NT2/D1 (cell line): ENCODE measurements at places on chromosomes 16 and 17.

GRCh38 chr17:48095611-48096010 is 5.7 kb downstream of the CBX1 start:
- DNase-seq, result no peak

DNA sequence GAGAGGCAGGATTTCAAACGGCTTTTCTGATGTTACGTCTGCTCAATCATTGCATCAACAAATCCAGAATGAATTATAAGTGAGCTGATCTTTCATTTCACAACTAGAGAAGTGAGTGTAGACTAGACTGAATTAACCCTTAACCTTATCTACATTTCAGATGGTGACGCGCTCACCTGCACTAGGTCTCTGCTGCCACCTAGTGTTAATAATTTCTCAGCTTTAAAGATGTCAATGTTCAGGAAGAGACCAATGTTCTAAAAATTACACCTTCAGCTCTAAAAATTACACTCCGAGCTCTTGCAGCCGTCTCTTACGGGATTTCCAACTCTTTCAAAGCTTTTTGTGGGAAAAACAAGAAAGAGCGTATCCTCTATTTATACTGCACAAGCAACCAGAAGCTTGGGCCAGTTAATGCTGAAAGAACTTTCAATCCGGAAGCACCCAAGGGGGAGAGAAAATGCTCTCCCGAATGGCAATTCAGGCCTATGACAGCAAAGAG is 88.2 kb upstream of the FA2H start:
- no peak for DNase-seq

- DNase-seq, result no peak
These were observed 901 bp upstream of the HEATR6 start for GRCh38 chr17:60079401-60080243.

DNA sequence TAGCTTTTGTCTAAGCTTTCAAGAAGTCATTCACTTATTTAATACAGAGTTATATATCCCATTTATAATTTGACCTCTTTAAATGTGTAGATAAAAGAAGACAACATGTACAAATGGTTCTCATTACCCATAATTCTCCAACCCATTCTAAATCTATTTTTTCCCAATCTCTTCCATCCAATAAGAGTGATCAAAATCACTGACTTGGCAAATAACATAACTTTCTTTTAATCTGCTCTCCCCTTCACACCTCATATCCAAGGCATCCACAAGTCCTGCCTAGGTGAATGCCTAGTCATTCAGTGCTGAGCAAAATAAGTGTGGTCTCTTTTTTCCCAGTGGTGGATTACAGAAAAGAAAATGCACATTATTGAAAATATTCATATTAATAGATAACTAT is 1231.1 kb downstream of the CDH11 start:
- DNase-seq, result no peak

DNA sequence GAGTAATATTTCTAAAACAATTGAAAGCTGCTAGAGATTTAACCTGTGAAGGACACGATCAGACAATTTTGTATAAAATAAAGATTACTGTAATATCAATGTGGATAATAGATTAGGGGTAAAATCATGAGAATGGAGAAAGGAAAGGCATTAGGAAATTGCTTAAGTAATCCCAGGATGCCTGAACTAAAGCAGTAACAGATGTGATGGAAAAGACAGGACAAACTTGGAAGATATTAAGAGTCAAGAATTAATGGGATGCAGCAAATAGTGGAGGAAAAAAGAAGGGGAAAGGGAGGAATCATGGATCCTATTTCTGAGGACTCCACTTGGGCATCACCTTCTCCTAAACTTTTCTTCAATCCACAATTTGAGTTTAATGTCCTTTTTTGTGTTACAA is 437.1 kb upstream of the PMFBP1 start:
- DNase-seq, result no peak

DNA sequence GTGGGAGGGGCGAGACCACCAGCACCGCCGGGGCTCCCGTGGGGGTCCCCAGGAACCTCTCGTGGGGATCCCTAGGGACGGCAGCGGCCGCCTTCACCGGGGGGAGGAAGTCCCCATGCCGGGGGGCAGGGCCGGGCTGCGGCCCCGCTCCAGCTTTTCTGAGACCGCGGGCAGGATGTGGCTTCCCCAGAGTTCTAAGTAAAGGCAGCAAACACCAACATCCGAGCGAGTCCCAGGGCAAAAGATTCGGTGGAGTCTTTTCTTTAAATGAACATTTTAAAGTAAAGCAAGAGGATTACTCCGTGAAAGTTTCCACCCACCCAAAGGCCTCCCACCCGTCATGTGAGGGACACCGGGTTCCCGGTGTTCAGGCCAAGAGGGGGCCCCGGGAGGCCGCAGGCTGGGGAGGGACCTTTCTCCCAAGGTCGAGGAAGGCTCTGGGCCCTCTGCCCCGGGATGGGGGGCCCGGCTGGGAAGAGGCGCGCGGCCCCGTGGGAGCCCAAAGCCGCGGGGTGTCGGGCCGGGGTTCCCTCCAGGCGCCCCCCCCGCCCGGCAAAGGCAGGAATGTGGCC is 137.2 kb upstream of the RPH3AL start:
- DNase-seq, result no peak

DNA sequence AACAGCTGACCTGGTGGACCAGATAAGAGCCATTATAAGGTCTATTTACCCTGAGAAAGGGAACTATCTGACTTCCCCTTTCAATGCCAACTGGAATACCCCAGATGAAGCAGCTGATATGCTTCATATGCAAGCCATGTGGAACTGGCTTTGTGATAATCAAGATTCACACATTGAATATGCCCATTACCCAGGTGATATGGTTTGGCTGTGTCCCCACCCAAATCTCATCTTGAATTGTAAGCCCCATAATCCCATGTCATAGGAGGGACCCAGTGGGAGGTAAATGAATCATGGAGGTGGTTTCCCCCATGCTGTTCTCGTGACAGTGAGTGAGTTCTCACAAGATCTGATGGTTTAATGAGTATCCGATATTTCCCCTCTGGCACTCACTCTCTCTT is 42.1 kb downstream of the IKZF3 start:
- no peak for DNase-seq

DNA sequence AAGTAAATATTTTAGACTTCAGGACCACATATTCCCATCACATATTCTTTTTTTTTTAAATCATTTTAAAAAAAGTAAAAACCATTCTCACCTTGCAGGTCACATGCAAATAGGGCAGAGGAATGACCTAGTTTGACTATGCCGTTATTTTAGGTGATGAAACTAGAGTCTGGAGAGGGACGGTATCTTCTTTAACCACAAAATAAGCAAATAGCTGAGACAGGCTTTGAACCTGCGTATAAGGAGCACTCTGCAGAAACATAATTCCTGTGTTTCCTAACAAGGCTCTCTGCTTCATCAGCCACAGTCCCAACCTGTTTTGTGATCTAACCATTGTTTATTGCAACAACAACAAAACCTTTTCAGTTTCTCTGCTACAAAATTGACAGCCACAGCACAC is 121.5 kb downstream of the PCTP start:
- no peak for DNase-seq

- DNase-seq, result no peak
These were observed 20.5 kb downstream of the KRT9 start for GRCh38 chr17:41551365-41551764.

GRCh38 chr16:70429888-70430666 is 8.8 kb downstream of the ST3GAL2 start:
- no peak for DNase-seq

GRCh38 chr16:54216268-54216667 is 70.3 kb downstream of the IRX3 start:
- no peak for DNase-seq

DNA sequence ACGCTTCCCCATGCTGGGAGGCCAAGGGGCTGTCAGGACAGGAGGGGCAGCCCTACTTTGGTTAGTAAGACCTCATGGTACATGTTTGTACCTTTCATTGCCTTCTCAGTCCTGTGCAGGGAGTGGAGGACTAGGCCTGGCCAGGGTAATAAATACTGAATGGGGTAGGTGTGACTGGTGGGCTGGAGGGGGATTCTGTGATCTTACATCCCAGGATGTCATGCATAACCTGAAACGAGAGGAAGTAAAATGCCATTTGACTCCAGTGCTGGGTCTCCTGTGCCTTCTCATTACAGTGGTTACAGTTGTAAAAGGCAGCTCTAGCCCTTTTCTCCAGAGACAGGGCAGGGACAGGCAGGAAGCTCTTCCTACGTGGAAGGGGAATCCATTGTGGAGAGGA is 138.2 kb downstream of the AATF start:
- no peak for DNase-seq

GRCh38 chr17:74181341-74181740 is 22.1 kb upstream of the RPL38 start:
- no peak for DNase-seq

DNA sequence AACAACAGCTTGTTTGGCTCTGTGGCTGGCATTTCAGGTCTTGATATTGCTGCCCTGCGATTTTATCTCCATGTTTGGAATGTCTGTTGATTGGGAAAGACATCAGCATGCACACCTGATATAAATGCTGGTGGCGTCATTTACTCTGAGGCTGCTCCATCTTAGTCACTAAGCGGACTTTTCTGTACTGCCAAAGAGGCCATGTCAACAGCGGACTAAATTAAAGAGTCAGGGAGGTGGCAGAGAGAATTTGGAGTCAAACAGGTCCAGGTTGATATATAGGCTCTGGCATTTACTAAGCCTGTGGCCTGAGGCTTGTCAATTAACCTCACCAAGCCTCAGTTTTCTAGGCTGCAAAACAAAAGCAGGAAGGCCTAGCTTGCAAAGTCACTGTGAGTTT is 6.2 kb downstream of the RBFOX1 start:
- no peak for DNase-seq

GRCh38 chr16:8961811-8962390 is 1.8 kb downstream of the USP7 start:
- DNase-seq, result no peak

GRCh38 chr17:26818736-26819135 is 475.2 kb upstream of the WSB1 start:
- DNase-seq, result no peak

DNA sequence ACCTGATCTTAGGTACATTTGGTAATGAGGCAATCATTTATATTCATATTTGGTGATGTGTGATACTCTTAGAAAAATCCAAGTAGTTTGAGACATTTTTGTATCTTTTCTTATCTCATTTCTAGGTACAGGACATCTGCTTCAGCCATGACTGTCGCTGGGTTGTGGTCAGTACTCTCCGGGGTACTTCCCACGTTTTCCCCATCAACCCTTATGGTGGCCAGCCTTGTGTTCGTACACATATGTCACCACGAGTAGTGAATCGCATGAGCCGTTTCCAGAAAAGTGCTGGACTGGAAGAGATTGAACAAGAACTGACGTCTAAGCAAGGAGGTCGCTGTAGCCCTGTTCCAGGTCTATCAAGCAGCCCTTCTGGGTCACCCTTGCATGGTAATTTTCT is 312.2 kb downstream of the BCAS3 start:
- no peak for DNase-seq

GRCh38 chr17:63337579-63337978 is 108.5 kb downstream of the CYB561 start:
- DNase-seq, result no peak

- DNase-seq, result no peak
These were observed 92.4 kb upstream of the CDC42EP4 start for GRCh38 chr17:73404246-73404645.

DNA sequence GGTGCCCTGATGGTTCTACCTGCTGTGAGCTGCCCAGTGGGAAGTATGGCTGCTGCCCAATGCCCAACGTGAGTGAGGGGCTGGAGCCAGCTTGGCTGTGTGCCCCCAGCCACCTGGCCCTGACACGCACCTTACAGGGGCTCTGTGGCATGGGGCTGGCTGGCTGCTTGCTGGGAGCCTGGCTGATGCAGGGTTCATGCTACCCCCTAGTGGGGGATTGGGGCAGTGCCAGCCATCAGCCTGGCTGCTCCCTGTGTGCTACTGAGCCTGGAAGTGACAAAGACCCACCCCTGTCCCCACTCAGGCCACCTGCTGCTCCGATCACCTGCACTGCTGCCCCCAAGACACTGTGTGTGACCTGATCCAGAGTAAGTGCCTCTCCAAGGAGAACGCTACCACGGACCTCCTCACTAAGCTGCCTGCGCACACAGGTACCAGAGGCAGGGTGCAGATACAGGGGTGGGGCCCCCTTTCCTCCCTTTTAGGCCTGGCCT is 5.7 kb downstream of the GRN start:
- DNase-seq, result no peak

- no peak for DNase-seq
These were observed 216.7 kb downstream of the C16orf95 start for GRCh38 chr16:87100306-87101058.

- no peak for DNase-seq
These were observed 541 bp downstream of the CCL3 start for GRCh38 chr17:36089339-36089865.

- DNase-seq, result no peak
These were observed 29.4 kb downstream of the COG7 start for GRCh38 chr16:23423496-23424049.

DNA sequence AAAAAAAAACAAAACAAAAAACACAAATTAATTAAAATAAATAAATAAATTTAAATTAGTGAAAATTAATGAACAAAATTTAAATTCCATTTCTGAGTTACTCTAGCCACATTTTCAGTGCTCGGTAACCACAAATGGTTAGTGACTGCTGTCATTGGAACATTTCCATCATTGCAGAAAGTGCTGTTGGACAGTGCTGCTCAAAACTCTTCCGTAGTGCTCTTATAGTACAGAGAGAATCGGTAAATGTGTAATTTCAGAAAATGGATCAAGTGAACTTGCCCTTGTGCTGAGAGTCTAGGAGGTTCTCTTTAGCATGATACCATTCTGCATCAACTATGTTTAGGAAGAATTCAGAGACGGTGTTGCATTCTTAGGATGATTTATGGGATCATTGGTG is 23.7 kb downstream of the ZNRF1 start:
- DNase-seq, result no peak

DNA sequence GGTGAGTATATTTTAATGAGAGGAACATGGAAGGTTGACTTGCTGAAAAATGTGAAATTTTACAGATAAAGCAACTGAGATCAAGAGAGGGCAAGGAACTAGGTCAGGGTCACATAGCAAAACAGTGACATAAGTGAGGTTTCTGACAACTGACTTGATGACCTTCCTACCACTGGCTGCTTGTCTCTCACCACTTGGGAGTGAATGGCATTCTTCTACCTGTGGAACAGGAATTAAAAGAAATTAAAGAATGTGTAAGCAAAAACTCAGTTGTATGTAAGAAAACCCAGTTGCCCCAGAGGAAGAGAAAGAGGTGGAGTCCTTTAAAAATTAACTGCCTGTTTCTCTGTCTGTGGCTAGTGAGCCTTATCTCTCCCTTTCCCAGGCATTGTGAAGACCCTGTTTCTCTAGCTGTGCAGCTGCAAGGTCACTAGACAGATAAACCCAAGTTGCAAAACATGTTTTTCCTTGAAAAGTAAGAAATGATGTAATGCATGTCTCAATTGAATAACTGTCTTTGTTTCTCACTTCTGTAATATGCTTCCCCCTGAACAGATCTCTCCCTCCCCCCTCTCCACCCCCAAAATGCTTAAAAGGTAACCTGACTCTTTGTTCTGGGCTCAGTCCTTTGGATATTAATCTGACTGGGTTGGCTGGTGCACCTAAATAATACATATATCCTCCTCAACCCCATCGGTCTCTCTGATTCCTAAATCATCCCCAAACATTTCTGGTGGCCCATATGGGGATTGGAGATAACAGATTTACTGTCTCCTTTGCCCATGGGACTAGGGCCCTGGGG is 23.4 kb downstream of the ACSM1 start:
- DNase-seq, result no peak
